ENCODE measurements at places on chromosomes 7 and 10.

DNA sequence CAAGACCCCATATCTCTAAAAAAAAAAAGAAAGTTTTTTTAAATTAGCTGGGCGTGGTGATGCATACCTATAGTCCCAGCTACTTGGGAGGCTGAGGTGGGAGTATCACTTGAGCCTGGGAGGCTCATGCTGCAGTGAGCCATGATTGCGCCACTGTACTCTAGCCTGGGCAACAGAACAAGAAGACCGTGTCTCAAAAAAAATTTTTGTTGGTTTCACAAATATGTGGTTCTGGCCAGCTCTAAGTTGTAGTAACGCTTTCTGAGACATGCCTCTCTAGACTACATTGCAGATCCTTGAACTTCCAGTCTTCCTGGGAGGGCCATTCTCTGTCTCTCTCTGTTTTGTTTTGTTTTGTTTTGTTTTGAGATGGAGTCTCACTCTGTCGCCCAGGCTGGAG is 24.6 kb upstream of the RHBDD2 start:
- DNase-seq, result no peak

DNA sequence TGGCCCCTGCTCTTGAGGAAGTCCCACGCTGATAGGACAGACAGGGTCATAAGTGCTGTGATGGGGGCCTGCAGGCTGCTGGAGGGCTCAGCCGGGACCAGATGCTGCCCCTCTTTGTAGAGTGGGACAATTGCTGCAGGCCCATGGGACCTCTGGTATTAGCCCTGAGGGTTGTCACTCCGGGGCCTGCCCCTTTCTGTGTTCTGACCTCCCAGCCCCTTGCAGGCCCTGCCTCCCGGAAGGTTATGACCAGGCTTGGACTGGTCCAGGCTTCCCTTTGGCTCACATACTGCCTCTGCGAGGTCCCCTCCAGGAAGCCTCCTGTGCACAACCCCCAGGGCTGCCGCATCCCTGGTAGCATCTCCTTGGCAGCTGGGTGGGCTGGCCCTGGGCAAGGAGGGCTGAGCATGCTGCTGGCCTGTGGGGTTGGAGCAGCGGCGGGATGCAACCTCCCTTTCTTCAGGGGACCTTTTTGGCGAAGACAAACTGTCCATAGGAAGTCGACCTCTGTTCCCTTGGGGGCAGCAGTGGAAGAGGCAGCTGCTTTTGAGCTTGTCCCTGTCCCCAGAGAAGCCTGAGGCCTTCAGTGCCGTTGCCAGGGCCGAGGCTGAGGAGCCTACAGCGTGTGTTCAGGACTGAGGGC is 8.8 kb downstream of the LIMK1 start:
- no peak for DNase-seq

- no peak for DNase-seq
Observed at GRCh38 chr10:70337201-70337651, 45.2 kb downstream of the LRRC20 start.

GRCh38 chr7:79319369-79319768 is 134.1 kb downstream of the MAGI2 start:
- DNase-seq, result no peak

DNA sequence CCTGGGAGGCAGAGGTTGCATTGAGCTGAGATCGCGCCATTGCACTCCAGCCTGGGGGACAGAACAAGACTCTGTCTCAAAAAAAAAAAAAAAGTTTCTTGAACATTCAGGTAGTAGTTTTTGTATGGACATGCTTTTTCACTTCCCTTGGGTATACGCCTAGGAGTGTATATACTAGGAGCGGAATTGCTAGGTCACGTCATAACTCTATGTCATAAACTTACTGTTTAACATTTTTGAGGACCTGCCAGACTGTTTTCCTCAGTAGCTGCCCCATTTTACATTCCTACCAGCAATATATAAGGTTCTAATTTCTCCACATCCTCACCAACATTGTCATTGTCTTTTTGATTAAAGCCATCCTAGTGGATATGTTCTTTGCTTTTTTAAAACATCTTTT is 51.6 kb downstream of the MKI67 start:
- no peak for DNase-seq

DNA sequence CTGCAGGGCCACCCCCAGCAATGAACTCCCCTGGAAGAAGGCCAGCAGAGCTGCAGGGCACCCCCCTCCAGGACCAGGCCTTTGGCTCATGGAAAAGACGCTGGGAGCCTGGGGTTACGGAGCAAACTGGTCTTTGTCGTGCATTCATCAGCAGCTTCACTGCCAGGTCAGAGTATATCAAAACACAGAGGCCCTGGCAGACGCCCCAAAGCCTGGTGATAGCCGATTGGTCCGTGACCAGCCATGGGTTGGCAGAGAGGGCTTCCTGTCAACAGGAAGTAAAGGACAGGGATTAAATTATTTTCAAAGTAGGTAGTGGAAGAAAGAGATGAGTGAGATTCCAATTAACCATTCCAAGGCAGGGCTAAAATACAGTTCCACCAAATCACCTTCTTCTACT is 9.0 kb downstream of the PRKAG2 start:
- DNase-seq, result no peak

- DNase-seq, result no peak
Observed at GRCh38 chr10:24893127-24893526, 59.3 kb downstream of the PRTFDC1 start.

DNA sequence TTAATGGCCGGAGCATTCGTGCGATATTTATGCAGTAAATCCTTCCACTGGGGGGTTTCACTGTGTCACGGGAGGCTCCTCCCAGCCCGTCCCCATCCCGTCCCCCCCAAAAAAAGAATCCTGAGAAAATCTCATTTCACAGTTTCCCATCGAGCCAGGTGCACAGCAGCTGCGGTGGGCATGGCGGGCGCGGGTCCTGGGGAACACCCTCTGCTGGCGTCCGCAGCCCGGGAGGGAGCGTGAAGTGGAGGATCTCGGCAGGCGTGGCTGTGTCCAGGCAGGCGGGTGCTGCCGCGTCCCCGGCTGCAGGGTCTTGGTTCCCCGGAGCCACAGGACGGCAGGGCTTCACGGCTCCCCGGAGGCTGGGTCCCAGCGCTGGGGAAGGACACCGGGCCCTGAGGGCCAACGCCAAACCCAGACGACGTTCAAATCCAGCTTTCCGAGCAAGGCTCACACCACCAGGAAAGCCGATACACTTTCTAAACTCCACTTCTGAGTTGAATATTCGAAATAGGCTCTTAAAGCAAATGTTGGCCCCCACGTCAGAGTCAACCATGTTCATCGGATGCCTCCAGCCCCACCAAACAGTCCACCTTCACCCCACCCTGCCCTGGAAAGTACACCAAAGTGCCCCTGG is 55.7 kb downstream of the PDGFA start:
- no peak for DNase-seq

- DNase-seq, result no peak
Observed at GRCh38 chr7:1856888-1857441, 186.9 kb downstream of the ELFN1 start.
